ENCODE measurements at places on chromosomes 1 and 21. TPM values are rescaled to one million over a fixed set of nuclear protein-coding genes. Genes with fewer than 3 reads are reported as not detected.

DNA sequence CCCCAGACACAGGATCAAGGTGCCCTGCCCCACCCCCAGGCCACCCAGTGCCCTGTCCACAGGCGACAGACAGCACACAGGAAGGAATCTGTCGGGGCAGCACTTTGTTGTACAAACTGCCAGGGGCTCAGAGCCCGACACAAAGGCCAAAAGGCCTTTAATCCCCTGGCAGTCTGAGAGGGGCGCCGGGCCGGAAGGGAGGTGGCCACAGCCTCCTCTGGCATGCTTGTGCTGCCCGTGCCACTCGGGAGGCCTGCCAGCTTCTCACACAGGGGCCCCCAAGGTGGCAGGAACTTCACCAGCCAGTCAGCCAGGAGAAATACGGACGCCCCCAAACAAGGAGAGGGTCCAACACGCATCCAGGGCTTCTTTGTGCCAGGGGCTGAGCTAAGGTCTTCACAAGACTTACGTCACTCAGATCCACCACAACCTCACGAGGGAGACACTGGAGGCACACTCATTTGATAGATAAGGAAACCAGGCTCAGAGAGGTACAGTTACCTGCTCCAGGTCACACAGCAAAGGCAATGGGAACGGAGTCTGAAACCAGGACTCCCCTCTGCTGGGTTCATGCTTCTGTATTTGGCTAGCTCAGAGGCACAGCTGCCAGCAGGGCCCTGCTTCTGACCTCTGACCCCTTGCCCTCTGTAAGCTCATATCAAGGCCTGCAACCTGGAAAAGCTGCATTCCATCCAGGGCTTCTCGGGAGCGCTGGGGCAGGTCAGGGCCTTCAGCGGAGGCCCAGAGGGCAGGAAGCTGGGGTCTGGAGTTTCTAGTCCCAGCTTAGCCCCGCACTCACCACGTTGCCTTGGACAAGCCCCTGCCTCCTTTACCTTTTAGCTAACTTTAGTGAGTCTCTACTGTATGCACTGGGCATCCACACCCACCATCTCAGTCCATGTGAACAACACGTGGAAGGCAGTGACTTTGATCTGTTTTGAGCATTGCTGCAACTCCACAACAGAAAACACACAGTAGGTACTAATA lies 34.8 kb downstream of the HSPG2 start:
- DNase-seq = no peak

DNA sequence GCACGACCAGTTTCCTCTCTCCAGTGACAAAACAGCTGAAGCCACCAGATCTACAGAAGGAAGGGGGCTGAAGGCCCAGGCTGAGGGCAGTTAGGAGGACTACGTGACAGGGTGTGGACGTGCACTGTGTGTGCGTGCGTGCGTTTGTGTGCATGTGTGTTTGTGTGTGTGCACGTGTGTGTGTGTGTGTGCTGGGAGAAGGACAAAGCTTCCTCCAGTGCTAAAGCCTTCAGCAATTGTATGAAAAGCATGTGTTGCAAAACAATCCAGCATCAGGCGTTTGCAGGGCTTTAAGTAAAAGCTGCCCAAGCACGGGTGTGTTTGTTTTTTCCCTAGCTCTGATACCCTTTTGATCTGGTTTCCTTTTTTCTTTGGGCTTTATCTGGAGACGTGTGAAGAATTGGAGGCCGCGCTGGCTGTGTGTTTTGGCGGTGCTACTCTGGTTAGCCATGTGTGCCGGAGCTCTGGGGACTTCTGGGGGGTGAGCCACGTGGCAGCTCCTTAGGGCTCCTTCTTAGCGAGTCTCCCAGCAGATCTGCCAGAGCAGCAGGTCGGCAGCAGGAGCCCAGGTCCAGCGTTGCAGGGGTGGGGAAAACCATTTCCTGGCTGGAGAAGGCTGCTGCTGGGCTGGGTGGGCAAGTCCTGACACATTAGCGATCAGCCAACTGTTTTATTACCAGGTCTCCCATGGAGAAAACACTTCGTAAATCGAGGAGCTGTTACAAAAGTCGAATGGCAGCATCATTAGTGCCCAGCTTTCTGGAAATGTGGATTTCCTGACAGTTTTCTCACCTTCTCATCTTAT lies 73.4 kb downstream of the UCK2 start:
- DNase-seq = no peak

The LMX1A gene
- total RNA-seq = not detected

- DNase-seq = no peak
Observed at GRCh38 chr1:248850124-248850523, 8.8 kb downstream of the ZNF692 start.

The APCS gene
- total RNA-seq = not detected

DNA sequence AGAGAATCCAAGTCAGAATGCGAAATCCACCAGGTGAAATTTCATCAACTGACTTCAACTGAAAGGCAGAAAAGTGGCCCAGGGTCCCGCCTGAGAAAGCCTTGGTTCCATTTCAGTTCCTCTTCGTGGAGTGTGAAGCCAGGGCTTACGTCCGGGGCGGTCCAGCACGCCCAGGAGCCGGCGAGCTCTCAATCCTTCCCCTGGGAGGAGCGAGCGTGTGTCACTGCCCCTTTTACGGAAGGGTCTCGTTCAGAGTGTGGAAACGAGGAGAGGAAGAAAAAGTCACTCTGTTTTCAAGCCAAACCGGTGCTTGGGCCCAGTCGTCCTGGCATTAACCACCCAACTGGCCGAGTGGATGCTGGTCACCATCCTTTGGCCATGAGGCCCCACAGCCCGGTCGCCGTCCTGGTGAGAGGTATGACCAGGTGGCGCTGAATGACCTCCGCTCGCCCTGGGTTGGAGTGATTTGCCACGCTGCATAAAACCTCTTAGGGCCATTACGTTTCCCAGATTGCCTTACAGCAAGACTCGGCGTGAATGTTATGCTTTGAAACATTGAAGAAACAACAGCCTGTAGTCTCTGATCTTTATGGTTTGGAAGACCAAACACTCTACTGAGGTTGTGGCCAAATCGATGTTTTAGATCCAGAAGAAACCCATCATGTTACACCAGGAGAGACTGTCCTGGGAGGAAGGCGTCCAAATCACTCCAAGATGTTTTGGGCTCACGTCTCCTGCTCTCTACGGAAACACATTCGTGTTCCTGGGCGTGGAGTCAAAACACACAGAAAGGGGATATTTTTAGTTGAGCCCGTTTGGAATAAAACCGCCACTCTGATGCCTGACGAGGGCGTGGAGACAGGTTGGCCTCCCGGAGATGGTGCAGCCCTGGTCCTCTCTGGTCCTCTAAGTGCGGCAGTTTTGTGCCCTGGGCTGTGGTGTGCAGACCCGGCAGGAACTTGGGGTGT lies 93.6 kb upstream of the ACTRT2 start:
- DNase-seq = no peak

- DNase-seq = no peak
Observed at GRCh38 chr21:43995521-43996105, 16.5 kb upstream of the TRAPPC10 start.

DNA sequence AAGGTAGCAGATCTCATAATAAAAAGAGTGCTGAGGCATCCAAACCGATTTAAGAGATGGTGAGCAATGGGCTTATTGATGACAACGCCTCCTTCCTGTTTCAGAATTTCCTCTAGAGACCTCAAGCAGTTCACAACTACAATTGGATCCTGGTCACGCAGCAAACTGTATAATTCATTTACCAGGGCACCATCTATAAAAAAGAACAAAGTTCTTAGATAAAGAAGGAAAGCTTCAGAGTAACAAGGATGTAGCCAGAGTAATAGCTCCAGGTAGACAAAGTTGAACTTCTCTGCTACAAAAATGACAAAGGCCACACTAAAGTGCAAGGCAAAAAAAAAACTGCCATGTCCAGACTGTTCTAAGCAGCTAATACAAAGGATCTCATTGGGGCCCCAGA lies 3.4 kb downstream of the AP4B1 start:
- no peak for DNase-seq

GRCh38 chr21:33022828-33023573 lies 2.7 kb upstream of the OLIG2 start:
- no peak for DNase-seq

The FCMR gene
- 16.3 TPM for total RNA-seq

DNA sequence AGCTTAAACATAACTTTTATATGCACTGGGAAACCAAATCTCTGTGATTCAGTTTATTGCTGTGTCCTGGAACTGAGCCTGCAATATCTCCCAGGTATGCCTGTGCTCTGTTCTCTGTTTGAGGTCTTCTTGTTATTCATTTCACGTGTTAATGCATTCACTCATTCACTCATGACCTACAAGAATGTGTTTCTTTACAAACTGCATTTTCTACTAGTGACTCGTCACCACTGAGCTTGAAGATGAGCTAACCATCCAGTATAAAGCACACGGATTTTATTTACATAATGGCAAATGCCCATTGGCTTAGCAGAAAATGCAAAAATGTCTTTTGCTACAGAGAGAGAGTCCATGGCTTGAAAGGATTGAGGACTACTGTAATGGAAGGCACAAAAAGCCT lies 75.0 kb upstream of the DUSP10 start:
- DNase-seq = no peak

The S100A1 gene
- 2,190 TPM for total RNA-seq

The AMPD1 gene
- total RNA-seq = not detected

The TMEM200B gene
- 3.5 TPM for total RNA-seq

The VHLL gene
- not detected for total RNA-seq

- no peak for DNase-seq
Observed at GRCh38 chr1:227938911-227939790, 8.6 kb downstream of the WNT9A start.

DNA sequence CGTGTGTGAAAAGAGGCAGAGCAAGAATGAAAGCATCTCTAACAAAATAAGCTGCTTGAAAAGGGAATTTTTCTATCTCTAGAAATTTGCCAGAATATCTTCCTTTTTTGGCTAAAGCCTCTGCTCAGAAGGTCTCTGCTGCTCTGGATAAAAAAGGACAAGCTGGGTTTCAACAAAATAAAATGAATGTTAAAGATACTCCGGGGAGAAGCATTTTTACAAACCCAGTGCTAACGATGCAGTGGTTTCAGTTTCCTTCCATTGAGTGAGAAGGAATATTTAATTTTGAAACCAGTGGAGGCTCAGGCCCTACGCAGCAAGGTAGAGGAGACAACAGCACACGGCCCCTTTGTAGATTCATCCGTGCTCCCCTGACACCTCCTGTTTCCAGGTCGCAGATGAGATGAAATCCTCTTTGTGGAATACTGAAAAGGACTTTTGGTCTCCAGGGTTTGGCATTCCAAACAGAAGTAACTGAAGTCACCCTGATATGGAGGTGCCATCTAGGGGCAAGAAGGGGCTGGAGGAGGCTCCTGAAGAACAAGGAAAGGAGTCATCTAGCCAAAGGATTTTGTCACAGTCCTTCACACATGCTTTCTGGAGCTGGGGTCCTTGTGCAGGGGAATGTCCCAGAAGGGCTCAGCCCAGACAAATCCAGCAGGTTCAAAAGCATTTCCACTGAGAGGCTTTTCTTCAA lies 65.7 kb upstream of the SYT6 start:
- no peak for DNase-seq

The AVPR1B gene
- total RNA-seq = not detected

The CDA gene
- total RNA-seq = 0.91 TPM

DNA sequence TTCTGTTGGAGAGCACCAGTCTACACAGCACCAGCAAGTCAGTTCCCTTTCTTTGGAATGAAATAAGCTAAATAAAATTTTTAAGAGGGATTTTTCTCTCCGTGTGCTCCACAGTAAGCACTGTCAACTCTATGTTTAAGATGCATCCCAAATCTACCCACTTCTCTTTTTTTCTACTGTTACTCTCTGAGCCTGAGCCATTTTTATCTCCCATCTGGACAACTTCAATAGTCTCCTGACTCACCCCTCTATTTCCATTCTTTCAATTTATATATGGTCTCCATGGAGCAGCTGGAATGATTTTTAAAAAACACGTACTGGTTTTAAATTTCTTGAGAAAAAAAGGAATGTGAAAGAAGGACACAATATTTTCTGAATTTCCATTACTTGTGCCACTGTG lies 24.7 kb upstream of the CCT8 start:
- no peak for DNase-seq

DNA sequence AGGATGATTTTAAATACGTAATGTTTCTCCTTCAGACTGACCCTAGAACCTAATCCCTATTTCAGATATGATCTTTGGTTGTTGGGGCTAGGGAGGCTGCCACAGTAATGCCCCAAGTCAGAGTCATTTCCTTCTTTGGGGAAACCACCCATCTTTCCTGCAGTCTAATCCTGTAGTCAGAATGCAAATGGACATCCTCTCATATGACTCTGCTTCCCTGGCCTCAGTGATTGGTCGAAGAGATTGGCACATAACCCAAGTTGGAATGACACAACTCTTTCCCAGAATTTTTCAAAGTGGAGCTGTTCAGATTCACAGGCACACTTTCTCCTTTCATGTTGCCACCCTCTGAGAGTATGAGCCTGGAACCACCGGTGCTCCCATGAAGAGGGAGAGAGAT lies 58.8 kb upstream of the ZNF644 start:
- DNase-seq = no peak

DNA sequence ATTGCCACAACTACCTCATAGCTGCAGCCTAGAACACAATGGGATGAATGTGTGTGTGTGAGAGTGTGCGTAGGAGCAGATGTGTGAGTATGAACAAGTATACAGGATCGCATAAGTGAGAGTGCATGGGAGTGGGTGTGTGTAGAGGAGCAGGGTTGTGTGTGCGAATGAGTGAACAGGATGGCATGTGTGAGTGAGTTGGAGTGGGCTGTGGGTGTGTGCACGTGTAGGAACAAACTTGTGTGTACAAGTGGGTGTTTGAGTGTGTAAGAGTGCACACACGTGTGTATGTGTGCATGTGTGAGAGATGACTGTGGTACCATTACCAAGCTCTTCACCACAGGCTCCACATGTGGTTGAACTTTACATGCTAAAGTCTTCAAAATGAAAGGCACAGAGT lies 175.4 kb upstream of the EDN2 start:
- no peak for DNase-seq

GRCh38 chr1:110581682-110582145 lies 24.4 kb downstream of the KCNA2 start:
- no peak for DNase-seq

The CFAP45 gene
- 0.80 TPM for total RNA-seq

GRCh38 chr1:110241516-110241915 lies 31.4 kb downstream of the KCNC4 start:
- no peak for DNase-seq

The BEST4 gene
- total RNA-seq = not detected

GRCh38 chr1:43598622-43599021 lies 51.3 kb upstream of the KDM4A start:
- no peak for DNase-seq

The PRPF38A gene
- total RNA-seq = 16.6 TPM

The PLA2G2A gene
- total RNA-seq = 2.8 TPM

DNA sequence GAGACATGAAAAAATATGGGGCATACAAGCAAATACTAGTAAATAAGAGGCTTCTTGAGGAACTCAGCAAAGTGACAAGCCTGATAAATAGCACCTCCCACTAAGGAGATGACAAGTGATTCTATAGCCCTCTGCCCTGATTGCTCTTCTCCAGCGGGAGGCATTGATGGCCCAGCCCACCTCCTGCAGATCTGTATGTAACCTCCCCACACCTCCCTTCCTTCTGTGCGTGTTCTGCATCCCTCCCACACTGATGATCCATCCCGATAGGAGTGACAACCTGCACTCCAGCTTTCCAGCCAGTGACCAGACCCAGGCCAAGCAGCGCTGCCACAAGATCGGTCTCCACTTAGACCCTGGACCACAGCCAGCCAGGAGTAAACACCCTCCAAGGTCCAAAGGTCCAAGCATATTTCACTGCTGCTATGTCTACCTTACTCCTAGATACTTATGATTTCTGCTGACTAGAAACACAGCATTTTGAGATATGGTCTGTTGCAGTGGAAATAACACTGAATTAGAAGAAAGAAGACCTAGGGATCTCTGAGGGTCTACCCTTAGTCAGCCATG lies 176.1 kb downstream of the BRINP2 start:
- DNase-seq = no peak

Measured in heart left ventricle (tissue), 16 donors.